ENCODE measurements at places on chromosomes 6 and 20.

GRCh38 chr6:25254671-25255070, 24.5 kb upstream of the CARMIL1 start:
- no peak for DNase-seq

GRCh38 chr20:12414446-12415274, 497.0 kb downstream of the BTBD3 start:
- no peak for DNase-seq

- no peak for DNase-seq
These were observed 159.7 kb upstream of the RPS6KA2 start for GRCh38 chr6:166786704-166787293.

DNA sequence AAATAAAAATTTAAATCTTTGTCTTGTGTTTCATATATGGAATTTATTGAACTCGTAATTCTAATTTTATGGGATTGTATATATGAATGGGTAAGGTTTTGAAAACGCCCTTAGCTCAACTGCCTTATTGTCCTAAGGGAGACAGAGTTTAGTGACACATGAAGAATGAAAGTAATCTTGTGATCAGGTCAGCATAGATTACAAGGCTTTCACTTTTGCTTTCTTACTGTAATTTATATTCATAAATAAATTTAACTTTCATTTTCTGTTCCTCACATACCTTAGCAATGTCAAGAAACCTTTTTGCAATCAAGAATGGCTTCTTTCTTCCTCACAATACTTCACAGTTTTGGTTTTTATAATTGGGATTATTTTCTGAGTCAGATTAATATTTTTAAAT, 14.4 kb downstream of the KPNA5 start:
- no peak for DNase-seq

- DNase-seq: no peak
These were observed 231.0 kb downstream of the SOD2 start for GRCh38 chr6:159461998-159462397.

DNA sequence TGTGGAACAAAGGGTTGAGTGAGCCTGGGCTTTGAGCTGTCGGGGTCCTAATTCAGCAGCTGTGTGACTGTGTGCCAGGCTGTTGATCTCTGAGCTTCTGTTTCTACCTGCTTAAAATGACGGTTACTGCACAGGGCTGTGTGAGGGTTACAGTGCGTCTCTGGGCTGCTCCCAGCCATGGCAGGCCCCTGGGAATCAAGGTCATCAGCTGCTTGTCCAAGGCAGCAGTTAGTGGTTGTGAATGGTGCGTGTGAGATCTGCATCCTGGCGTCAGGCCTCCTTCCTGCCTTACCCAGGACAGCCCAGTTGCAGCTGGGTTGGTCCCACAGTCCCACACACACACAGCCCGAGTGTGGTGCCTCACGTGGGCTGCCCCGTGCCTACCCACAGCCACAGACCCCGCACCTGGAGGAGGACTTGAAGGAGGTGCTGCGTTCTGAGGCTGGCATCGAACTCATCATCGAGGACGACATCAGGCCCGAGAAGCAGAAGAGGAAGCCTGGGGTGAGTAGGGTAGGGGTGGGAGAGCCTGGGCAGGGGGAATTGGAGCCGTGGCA, 15.6 kb downstream of the GTSF1L start:
- no peak for DNase-seq

GRCh38 chr6:45209762-45210161, 118.4 kb upstream of the RUNX2 start:
- DNase-seq: no peak
